CD8-positive, alpha-beta memory T cell (primary cell): ENCODE measurements at places on chromosomes 6 and 20. TPM values are rescaled to one million over a fixed set of nuclear protein-coding genes. Genes with fewer than 3 reads are reported as not detected.
A peak's percentile ranks its signal among the peaks of the same experiment; 100 is the strongest.

- DNase-seq: no peak
These were observed 119.4 kb downstream of the JARID2 start for GRCh38 chr6:15365273-15365687.

- DNase-seq: no peak
These were observed 79.5 kb upstream of the HTR1E start for GRCh38 chr6:86857783-86858182.

- no peak for DNase-seq
These were observed 165.4 kb downstream of the GMPR start for GRCh38 chr6:16403831-16404230.

GRCh38 chr20:278607-279571 lies 11.7 kb downstream of the C20orf96 start:
- no peak for DNase-seq

GRCh38 chr6:26501482-26501986 lies 1.4 kb downstream of the BTN1A1 start:
- peak; percentile 16 for DNase-seq

GRCh38 chr6:24543683-24544082 lies 48.9 kb downstream of the ALDH5A1 start:
- no peak for DNase-seq

PLAGL2 gene
- polyA plus RNA-seq: 4.4 TPM

OPRM1 gene
- not detected for polyA plus RNA-seq
